ENCODE measurements at places on chromosomes 1 and 21.

- no peak for DNase-seq
Measured at GRCh38 chr1:41246568-41246967, 4.5 kb upstream of the SCMH1 start.

GRCh38 chr1:214108097-214108446, 120.3 kb downstream of the PROX1 start:
- DNase-seq: no peak

GRCh38 chr21:46092811-46093667, 4.9 kb upstream of the COL6A2 start:
- DNase-seq: no peak

DNA sequence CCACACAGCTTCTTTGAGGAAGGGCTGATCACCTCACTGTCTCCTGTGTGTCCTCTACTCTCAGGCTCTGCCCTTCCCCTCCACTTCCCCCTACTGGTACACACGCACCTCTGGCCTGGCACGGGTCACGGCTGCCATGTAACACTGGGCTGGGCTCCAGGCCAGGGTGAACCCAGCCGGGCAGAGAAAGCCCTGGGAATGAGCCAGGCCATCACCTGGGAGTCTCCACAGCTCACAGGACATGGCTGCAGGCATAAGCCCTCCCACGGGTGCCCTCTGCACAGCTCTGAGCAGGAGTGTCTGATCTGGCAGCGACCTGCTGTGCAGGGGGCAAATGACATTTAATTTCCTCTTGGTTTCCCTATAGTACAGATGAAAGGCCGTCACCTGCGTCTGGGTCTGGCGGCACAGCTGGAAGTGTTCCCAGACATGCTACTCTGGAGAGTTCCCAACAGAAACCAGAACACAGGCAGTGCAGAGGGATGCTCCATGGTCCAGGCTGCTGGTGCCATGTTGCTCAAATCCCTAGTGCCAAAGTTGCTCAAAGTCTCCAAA, 61.2 kb downstream of the ERI3 start:
- no peak for DNase-seq

Data from stimulated activated effector memory CD8-positive, alpha-beta T cell treated with anti-CD3 and anti-CD28 coated beads, Interleukin-12 subunit alpha, Interleukin-12 subunit beta, amount 100 ng/mL, for 72 hours (primary cell).